Activated CD8-positive, alpha-beta memory T cell treated with anti-CD3 and anti-CD28 coated beads, Interleukin-2, amount 50 U/mL, for 48 hours (primary cell): ENCODE measurements at places on chromosomes 7 and 10.

DNA sequence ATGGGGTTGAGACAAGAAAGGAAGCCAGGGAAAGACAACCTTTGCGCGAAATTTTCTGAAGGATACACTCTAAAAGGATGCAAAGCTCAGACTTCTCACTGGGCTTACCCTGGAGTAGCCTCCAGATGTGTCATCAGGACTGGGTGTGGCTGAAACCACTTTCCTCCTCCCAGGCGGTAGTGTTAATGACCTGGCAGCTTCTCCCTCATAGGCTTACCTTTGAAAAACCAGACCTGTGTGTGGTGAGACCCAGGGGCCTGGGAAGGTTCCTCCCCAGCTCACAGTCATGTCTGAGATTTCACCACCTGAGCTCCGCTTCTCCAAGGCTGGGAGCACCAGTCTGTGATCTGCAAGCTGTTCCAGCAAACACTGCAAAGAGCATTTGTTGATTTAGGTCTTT is 93.7 kb downstream of the EPC1 start:
- no peak for DNase-seq

GRCh38 chr10:133166828-133167692 is 7.0 kb downstream of the KNDC1 start:
- DNase-seq, result no peak

DNA sequence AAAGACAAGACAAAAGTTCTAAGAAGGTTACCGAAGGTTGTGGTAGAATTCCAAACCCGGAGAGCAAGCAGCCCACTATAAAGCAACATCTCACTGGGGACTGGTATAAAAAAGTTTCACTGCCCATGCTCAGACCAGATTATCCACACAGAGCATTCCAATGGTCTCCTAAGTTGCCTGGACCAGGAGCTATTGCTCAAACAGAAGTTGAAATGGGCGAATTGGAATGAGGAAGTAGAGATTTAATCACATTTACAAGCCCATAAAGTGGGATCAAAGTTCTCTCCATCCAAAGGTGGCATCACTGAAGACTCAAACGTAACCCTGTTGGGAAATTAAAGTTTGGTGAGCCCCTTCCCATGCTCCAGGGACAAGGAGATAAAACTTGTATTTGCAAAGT is 19.8 kb downstream of the OR2F1 start:
- DNase-seq, result no peak

DNA sequence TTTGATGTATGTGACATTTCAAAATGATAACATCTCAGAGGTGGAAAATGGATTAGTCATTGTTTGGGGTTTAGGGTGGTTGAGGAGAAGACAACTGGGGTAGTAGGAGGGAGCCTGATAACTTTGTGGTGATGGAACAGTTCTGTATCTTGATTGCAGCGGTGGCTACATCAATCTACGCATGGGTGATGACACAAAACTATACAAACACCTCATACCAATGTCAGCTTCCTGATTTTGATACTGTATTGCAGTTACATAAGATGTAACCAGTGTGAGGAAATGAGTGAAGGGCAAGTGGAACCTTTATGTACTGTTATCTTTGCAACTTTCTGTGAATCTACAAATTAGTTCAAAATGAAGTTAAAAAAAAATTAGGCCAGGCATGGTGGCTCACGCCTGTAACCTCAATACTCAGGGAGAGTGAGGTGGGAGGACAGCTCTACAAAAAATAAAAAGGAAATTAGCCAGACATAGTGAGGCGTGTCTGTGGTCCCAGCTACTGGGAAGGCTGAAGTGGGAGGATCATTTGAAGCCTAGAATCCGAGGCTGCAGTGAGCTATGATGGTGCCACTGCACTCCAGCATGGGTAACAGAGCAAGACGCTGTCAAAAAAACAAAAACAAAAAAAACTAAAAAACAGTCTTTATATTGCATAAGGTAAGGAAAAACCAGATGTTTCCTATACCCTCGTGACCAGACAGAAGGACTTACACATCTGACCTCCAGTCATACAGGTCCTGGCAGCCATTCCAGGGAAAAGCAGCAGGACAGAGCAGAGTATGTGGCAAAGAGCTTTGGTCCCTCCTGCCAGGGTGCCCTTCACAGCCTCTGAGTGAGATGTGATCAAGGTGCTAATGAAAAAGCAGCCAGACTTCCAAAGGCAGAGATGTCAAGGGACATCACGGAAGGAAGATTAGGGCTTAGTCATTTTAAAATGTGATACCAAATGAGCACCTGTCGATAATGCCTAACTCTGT is 50.8 kb downstream of the CYTH3 start:
- DNase-seq, result no peak

GRCh38 chr7:142770661-142771352 is at the start of gene PRSS2:
TSS of gene PRSS2 (plus strand) at chr7:142770970. CDS start at chr7:142770983, 13 bp downstream.
- DNase-seq, result no peak

- DNase-seq, result no peak
Measured at GRCh38 chr10:10078446-10078845, 939.2 kb upstream of the CELF2 start.

DNA sequence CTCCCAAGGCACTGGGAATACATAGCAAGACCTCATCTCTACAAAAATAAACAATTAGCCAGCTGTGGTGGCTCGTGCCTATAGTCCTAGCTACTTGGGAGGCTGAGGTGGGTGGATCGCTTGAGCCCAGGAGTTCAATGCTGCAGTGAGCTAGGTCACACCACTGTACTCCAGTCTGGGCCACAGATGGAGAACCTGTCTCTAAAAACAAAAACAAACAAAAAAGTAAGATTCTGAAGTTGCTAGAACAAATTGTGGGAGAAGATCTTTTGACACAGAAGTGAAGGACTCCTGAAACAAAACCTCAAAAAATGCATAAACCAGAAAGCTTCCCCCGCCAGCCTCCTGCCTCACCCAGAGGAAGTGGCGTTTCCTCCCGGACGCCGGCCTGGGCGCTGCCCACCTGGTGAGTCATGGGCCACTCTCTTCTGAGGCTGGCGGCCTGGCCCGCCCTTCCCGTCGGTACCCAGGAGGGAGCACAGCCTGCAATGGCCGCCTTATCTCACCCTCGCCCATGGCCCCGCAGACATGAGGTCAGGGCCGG is 25.4 kb upstream of the ELN start:
- peak; percentile 56 for DNase-seq

- no peak for DNase-seq
Measured at GRCh38 chr7:141884539-141885225, 31.5 kb upstream of the OR9A4 start.

GRCh38 chr7:74615933-74616780 is 41.4 kb upstream of the GTF2I start:
- DNase-seq, result no peak

- peak; percentile 95 for DNase-seq
Measured at GRCh38 chr7:2451171-2452073, 24.8 kb downstream of the GRIFIN start.

DNA sequence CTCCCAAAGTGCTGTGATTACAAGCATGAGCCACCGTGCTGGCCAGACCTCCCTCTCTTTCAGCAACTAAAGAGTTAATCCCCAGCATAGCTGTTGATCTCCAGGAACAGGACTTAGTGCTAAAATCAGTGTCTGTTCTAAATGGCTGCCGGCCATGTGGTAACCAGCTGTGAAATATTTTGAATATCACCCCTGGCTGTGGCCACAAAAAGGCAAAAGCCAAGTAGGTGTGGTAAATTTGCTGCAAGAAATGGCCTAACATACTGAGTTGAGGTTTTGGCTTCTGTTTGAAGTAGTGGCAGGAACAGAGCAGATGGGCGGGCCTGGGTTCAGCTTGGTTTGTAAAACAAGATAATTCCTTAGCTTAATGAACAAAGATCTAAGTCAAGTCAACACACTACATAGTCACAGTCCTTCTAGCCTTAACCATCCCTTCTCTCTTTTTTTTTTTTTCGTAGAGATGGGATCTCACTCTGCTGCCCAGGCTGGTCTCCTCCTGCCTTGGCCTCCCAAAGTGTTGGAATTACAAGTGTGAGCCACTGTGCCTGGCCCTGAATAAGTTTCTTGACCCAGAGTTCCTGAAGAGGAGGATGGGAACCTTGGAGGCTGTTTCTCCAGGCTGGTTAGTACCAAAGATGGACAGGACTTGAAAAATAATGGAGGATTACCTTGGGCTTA is 22.7 kb upstream of the AGFG2 start:
- DNase-seq, result no peak

- no peak for DNase-seq
Measured at GRCh38 chr10:65320236-65321026, 1605.4 kb upstream of the LRRTM3 start.

DNA sequence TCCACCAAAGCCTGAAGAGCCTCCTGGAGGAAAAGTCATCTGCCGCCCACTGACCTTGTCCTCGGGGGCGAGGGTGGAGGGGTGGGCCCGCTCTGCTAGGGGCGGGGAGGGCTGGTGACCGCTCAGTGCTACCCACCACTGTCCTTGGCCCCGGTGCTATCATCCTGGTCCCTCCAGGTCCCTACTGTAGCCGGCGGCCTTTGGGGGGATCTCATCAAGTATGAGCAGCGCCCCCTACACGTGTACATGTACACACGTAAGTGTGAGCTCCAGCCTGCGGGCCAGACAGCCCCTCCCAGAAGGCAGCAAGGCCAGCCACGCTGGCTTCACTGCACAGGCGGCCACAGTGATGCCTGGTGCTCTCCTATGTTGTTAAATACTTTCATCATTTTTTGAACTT is 19.6 kb downstream of the TTYH3 start:
- DNase-seq, result no peak

DNA sequence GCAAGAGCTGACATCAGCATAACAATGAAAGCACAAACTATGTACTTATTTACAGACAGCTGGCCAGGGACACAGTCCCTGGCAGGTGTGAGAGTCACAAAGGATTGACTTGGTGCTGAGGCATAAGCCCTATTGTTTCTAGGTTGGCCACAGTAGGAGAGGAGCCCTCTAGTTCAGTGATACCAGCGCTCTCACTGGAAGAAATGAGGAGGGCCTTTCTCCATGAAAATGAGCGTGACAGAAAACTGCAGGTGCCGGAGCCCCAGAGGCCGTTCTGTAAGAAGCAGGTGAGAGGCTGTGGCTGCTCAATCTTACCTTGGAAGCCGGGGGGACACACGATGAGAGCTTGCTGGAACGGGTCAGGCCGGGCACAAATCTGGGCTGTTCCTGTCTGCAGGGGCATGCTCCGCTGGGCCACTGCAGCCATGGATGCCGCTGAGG is 90.5 kb downstream of the CLEC2L start:
- peak; percentile 34 for DNase-seq

DNA sequence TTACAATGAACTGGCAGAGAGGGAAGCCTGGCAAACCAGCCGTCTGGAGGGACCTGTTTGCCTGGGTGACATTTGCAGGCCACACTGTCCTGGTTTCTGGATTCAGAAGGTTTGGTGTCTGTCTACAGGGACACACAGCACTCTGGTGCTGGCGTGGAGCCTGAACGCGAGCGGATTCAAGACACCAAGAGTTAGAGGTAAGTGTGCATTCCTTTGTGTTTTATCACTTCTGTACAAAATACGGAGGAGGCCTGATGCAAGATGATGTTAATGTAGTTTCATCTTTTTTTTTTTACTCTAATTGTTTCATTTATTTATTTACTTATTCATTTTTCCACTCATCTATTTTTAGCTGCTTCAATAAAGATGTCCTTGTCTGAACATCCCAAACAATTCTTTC is 485.3 kb upstream of the ADARB2 start:
- no peak for DNase-seq

- no peak for DNase-seq
Measured at GRCh38 chr7:70347463-70348254, 749.4 kb downstream of the AUTS2 start.

DNA sequence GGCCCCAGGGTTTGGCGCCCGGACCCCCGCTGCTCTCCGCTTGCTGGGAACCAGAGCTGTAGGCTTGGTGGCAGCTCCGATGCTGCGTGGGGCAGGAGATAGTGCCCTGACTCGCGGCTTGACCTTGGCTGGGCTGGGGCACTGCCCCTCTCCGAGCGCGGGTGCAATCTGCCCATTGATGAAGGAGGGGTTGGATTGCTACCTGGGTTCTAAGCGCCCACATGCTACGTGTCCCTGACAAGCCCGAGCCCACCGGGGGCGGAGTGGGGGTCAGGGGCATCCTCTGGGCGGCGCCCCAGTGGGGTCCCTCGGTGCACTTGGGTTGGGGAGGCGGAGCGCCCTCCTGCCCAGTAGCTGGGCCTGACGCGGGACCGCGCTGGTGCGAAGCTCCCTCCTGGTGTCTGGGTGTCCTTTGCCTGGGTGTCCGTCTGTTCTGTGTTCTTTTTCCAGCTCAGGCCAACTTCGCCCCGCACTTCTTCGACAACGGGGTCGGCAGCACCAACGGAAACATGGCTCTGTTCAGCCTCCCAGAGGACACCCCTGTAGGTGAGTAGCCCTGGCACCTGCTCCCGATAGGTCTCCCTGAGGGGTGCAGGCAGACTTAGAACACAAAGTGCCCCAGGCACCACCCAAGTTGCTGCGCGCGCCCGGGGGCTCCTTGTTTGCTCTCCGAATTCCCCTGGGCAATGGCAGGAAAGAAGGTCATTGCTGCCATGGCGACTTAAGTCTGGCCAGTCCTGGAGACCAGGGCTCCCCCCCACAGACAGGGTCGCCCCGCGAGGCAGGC is 900 bp downstream of the CDHR1 start:
- no peak for DNase-seq

DNA sequence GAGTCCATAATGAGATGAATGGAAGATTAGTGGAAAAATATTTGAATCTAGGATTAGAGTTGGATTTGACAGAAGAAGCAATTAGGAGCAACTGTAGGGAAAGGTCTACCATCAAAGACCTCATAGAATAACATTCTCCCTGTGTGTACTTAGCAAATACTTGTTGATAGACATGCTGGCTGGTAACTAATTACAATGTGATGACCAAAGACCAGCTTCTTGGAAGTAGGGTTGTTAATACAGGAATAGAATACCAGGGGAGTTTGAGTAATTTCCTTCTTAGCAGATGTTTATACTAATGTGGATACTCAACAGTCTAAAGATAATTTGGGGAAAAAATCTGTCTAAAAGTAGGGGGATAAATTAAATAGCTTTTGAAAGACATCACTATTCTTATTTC is 357.5 kb upstream of the BMPER start:
- no peak for DNase-seq

DNA sequence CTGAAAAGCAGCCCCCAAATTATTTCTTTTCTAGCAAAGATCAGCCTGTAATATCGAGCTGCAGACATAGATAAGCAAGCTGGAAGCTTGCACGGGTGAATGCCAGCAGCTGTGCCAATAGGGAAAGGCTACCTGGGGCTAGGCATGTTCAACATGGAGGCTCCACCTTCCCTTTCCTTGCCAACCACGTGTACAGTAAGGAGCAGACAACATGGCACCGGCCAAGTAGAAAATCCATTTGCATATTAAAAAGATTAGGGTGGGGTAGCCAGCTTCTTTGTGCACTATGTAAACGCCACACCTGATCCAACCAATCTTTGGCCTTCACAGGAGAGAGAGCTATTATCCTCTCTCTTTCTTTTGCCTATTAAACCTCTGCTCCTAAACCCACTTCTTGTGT is 56.7 kb upstream of the SEPHS1 start:
- no peak for DNase-seq

DNA sequence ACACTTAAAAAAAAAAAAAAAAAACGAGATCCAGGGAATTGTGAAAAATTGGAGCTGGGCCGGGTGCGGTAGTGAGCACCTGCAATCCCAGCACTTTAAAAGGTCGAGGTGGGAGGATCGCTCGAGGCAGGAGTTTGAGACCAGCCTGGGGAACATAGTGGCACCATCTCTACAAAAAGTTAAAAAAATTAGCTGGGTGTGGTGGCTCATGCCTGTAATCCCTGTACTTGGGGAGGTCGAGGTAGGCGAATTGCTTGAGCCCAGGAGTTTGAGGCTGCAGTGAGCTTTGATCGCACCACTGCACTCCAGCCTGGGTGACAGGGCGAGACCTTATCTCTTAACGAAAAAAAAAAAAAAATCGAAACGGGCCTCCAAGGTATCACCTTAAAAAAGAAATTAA is 2.0 kb downstream of the CLDN4 start:
- no peak for DNase-seq

- no peak for DNase-seq
Measured at GRCh38 chr7:51261117-51261835, 55.3 kb downstream of the COBL start.
